ENCODE measurements at places on chromosomes 1 and 21.

DNA sequence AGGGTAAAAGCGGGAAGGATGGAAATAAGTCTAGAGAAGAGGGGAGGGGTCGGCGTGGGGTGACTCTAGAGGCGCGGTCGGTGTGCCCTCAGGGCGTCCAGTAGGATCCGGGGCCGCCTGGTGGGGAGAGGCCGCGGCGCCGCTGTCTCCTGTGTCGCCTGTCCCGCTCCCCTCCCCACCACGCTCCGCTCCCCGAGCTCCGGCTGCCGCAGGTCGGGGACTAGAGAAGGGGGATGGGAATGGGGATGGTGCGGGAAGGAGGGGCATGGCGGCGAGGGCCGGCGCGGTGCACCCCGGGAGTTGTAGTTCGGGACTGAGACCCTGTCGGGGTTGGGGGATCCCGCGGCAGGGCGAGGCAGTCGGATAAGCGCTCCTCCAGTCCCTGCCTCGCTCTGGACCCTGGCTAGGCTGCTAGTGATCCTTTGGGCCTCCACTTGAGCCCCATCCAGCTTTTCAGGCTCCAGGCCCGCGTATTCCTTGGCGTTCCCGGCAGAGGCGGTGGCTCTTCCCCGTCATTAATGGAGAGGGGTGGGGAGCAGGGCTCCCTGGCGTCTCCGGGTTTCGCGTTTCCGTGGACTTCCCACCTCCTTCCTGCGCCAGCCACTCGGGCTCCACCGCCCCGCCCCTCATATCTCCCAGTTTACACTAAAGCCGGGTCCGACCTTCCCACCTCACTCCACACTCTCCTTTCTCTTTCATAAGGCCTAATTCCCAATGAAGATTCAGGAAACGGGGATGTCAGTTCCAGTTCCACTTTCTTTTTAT, at the start of gene ENTREP3:
Gene ENTREP3 (minus strand): TSS at position 241 of the 765 bp plus-strand sequence. CDS start 606 bp downstream, outside the sequence.
- peak; percentile 95 for DNase-seq

- DNase-seq = peak; percentile 65
Measured at GRCh38 chr21:45289655-45290515, 2.2 kb upstream of the POFUT2 start.

DNA sequence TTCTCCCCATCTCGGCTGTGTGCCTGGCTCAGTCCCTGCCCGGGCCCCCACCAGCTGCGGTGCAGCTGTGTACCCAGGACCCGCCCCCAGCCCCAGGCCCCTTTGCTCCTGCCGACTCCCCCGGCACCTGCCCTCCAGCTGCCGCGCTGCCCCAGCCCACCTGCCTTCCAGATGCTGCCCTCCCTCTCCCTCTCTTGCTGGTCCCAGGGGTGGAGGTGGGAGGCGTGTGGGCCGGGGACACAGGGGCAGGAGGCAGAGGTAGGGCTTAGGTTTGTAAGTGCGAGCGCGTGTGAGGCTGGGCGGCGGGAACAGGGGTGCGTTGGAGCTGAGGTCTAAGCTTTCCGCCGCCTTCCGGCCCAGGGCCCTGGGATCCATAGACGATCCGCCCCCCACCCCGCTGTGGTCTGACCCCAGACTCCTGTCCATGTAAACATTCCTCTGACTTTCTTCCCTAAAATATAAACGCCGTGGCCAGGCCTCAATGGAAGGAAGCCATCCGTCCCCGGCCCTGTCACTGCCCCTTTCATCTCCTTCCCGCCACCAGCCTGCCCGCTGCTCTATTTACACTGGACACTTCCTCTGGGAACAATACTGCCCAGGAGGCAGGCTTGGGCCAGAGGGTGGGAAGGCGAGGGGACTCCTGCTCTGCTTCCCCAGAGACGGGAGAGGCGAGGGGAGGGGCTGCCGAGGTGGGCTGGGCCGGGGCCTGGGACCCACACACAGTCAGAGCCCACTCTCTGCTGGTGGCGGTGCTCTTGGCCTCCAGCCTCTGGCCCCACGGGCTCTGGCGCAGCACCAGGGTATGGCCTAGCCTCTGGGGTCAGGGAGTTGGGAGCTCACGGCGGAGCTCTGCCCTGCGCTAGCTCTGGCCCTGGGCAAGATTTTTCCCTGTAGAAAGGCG, 128.3 kb downstream of the CASZ1 start:
- no peak for DNase-seq

DNA sequence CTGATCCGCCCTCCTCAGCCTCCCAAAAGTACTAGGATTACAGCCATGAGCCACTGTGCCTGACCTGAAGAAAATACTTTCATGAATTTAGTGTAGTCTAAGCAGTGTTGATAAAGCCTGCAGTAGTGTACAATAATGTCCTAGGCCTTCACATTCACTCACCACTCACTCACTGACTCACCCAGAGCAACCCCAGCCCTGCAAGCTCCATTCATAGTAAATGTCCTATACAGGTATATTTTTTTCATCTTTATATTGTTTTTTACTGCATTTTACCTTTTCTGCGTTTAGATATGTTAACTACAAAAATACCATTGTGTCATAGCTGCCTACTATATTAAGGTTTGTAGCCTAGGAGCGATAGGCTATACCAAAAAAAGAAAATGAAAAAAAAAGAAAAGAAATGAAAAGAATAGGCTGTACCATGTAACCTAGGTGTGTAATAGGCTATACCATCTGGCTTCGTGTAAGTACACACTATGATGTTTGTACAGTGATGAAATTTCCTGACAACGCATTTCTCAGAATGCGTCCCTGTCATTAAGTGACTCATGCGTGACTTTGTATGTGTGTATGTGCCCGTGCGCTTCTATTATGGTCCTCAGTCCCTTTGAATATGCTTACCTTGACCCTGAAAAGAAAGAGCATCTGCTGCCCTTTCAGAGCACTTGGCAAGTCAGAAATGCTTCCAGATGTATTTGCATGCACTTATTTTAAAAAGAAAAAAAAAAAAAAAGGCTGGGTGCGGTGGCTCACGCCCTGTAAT, 9.2 kb upstream of the SLAMF8 start:
- no peak for DNase-seq

DNA sequence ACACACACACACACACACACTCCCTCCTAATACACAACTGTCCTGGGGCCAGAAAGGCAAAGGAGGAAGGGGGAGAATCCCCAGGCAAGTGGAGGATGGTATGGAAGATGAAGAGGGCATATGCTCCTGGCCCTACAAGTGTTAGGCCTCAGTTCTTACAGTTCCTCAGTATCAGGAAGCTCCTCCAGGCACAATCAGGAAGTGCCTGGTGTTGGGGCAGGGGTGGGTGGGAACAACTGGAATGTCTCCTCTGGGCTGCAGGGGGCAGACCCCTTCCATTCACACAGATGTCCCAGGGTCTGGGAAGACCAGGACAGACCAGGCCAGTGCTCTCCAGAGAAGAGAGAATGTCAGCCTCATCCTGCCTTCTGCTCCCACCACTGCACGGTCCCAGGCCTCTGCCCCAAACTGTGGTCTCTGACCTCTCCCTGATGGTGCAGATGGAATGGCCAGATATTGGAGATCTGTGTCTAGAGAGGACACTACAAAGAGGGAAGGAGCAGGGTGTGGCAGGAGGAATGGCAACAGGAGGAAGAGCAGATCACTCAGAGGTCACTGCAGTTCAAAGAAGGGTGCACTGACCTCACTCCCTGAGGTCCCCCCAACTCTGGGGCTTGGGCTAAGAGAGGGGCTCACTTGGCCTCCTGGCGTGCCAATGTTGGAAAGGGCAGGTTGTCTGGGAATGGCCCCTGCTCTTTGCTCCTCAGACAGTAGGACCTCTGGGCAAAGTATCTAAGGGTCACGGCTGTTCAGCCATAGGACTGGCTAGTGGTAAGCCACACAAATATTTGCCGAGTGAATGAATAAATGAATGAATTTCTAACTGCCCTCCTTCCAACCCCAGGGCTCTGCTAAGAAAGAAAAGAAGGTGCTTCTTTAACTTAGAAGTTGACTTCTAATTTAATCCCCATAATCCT, 2.5 kb upstream of the DENND2D start:
- peak; percentile 62 for DNase-seq

DNA sequence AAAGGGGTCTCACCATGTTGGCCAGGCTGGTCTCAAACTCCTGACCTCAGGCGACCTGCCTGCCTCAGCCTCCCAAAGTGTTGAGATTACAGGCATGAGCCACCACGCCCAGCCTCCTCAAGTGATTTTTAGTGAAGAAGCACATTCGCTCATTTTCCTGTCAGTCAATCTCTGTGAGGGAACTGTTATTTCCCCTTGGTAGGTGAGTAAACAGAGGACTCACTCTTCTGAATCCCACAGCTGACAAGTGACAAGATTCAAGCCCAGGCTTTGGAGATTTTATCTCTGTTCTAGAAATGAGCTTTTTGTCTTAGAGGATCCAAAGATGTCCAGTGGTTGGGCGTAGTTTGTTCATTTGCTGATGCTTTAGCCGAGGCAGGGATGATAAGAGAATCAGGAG, 43.9 kb upstream of the TACSTD2 start:
- no peak for DNase-seq

GRCh38 chr1:11485191-11485590, 6.2 kb downstream of the DISP3 start:
- DNase-seq = no peak

- DNase-seq = no peak
Measured at GRCh38 chr1:178275553-178275952, 181.6 kb downstream of the RASAL2 start.

GRCh38 chr1:178702146-178702545, 22.9 kb upstream of the RALGPS2 start:
- no peak for DNase-seq

GRCh38 chr1:239807361-239807760, 284.3 kb upstream of the FMN2 start:
- DNase-seq = no peak

GRCh38 chr1:12109901-12110300, 46.8 kb downstream of the TNFRSF8 start:
- no peak for DNase-seq
